ENCODE measurements at places on chromosomes 12 and 14.
A peak's percentile ranks its signal among the peaks of the same experiment; 100 is the strongest.

- peak; percentile 86 for DNase-seq
These were observed 229.8 kb upstream of the LRIG3 start for GRCh38 chr12:59149995-59150642.

DNA sequence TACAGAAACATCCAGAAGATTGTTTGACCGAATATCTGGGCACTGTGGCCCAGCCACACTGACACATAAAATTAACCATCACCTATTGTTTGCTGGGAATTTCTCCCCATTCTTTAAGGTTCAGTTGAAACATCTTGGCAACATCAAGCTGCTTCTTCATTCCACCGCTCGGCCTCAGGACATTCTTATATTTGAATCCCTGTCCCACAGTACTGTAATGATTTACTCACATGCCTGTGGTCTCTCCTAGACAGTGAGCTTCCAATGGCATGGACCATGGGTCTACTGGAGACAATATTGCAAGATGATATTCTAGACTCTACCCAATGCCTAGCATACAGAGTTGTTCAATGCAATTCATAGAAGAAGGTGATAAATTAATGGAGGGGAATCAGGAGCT, 56.1 kb downstream of the EMP1 start:
- no peak for DNase-seq

- no peak for DNase-seq
These were observed 488.3 kb downstream of the APAF1 start for GRCh38 chr12:99133401-99133800.

DNA sequence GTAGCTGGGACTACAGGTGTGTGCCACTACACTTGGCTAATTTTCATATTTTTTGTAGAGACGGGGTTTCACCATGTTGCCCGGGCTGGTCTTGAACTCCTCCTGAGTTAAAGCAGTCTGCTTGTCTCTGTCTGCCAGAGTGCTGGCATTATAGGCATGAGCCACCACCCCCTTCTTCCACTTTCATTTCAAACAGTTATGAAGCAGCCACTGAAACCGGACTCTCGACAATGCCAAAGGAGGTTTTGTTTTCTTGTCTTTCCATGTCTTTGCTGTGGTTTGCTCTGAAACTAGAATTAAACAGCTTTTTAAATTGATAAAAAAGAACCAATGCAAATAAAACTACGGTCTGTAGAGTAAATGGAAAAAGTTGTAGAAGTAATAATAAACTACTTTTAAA, 30.4 kb downstream of the RAP1B start:
- no peak for DNase-seq

- DNase-seq: peak; percentile 39
These were observed 830 bp downstream of the PPP4R3A start for GRCh38 chr14:91509083-91509877.

DNA sequence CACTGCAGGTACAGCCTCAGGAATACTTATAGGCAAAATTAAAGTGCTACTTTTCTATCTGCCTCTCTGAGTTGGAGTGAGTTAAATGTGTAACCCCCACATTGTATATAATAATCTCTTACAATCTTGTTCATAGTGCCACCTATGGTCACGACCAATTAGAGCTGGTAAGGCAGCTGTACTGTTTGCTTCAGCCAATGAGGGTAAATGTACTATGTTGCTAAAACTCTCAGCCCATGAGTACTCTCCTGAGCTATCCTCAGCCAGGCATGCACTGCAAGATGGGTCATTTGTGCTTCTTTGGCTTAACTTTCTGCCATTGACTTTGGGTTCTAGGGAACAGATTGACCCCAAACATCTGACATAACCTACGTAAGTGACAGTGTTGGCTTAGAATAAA, 15.0 kb upstream of the MDM2 start:
- peak; percentile 55 for DNase-seq

DNA sequence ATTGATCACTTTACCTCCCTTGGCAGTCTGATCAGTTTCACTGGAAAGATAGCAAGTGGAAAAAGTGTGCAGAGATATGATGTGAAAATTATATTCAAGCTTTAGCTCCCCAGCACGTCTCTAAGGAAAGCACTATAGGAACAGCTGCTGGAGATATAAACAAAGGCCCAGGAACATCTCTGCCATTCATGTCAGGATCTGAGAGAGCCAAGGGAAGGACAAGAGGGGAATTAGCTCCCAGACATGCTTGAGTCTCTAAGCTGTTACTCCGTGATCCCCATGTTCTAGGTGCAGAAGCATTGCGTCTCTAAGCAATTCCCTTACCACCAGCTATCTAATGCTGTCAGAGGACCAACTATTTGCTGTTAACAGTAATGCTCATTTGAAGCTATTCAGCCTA, 700.2 kb downstream of the DIO2 start:
- DNase-seq: no peak

GRCh38 chr12:48189331-48190125, 6.1 kb downstream of the CCDC184 start:
- peak; percentile 70 for DNase-seq

- DNase-seq: peak; percentile 61
These were observed 133.8 kb downstream of the ITPR2 start for GRCh38 chr12:26699237-26699636.

GRCh38 chr14:98161356-98161755, 1110.6 kb downstream of the BCL11B start:
- DNase-seq: no peak

DNA sequence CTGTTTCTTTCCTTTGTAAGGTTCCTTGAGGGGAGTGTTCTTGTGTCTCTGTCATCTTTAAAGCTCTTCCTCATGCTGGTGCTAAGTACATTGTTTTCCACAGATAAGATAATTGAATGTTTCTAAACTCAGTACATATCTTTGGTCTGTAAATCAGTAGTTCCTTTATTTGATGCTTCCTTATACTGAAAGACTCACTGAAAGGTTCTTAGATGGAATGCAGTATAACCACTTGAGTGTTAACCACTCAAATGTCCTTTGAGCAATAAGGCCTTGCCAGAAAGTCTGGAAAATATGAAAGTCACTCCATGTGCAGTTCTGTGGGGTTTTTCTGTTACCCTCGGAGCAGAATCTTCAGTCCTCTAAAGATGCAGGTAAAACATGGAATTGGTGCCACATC, 23.0 kb upstream of the RNU6-8 start:
- DNase-seq: no peak

DNA sequence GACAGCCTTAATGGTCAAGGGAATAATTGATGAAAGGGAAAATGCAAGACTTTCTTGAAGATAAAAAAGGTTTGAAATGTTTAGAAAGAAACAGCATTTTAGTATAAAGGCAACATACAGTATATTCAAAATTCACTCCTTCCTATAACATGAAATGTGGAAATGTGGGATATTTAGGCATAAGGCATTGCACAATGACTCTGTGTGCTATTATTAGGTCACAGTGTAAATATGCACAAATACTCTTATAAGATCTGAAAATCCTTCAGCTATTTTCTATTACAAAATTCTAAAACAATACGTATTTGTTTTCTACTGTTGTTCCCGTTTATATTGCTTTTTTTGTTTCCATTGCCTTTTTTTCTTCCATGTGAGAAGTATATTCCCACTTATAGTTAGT, 127.7 kb downstream of the SLC16A7 start:
- no peak for DNase-seq

DNA sequence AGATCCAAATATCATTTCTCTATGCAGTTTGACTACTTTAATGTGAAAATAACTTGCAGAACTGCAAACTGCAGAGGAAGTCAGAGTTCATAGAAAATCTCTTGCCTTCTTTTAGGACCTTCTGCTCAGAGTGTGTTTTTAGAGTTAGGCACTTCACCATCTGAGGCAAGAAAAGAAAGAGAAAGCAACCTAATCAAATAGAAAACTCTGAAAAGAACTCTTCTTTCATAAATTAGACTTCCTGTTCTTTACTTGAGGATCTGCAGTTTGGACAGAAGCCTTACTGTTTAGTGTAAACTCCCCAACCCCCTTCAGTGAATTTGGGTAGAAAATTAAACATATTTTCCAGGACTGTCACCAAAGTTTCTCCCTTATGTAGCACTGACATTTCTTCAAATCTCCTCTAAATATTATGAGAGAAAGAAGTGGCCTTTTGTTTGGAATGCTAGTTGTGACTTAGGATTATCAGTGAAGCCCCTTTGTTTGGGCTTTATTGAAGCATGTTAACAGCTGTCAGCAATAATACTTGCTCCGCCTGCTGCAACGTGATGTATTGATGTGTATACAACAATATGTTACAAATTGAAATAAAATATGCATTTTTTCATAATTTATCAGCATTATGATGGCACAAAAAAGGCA, 99.5 kb downstream of the PDZRN4 start:
- no peak for DNase-seq

GRCh38 chr12:94615260-94616181, 34.8 kb downstream of the TMCC3 start:
- peak; percentile 89 for DNase-seq

DNA sequence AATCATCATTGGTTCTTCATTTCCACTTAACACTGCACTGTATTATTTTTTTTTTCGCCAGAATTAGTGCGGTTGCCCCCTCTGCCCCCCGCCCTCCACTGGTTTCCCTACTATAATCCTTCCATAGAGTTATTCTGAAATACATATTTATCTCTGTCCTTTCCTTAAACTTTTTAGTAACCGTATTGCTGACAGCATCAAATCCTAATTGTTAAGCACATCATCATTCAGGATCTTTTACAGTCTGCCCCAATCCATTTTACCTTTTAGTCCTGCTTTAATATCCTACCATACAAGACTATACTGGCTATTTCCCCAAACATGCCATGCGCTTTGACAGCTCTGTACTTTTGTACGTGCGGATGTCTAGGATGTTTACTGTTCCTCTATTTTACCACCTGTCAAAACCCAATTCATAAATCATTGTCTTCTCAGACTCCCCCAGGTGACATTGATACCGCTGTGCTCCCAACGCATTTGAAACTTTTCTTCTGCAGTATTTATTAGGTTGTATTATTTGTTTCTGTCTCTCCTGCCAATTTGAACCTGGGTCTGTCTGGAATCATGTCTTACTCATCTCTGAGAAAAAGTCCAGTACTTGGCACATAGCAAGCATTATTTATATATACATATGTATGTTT, 1.0 kb downstream of the FGFR1OP2 start:
- peak; percentile 43 for DNase-seq

- no peak for DNase-seq
These were observed 14.4 kb downstream of the NEUROD4 start for GRCh38 chr12:55034218-55034617.

DNA sequence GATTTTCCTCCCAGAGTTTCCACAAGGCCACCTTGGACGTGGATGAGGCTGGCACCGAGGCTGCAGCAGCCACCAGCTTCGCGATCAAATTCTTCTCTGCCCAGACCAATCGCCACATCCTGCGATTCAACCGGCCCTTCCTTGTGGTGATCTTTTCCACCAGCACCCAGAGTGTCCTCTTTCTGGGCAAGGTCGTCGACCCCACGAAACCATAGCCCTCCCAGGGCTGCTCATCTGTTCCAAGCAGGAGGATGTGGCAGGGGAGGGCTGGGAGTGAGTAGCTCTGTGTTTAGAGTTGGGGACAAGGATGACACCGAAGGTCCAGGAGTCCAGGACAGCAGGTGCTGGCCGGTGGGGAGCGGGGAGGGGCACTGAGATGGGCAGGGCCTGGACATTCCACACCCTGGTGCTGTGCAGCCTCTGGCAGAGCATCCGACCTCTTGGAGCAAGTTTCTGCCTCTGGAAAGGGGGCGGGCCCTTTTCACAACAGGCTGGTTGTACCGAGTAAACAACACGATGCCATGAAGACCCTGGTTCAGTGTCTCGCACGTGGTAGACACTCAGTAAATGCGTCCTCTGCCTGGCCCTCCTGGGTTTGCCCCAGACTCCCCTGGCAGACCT, 8.2 kb downstream of the SERPINA4 start:
- DNase-seq: no peak

GRCh38 chr12:78804262-78804661, 60.3 kb upstream of the SYT1 start:
- DNase-seq: no peak

DNA sequence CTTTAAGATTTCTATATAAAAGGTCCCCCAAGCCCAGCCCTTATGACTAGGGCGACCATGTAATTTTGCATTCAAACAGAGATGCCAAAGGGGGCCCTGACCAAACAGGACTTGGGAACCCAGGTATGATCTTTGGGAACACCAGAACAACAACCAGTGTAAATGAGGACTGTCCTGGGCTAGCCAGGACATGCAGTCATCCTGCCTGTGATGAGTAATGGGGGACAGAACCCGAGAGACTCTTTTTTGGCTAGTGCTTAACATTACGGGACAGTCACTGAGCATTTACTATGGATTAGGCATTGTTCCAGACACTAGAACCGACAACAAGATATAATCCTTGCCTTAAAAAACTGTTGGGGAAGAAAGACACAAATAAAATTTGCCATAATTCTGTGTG, 337.3 kb downstream of the CACNA1C start:
- DNase-seq: no peak

DNA sequence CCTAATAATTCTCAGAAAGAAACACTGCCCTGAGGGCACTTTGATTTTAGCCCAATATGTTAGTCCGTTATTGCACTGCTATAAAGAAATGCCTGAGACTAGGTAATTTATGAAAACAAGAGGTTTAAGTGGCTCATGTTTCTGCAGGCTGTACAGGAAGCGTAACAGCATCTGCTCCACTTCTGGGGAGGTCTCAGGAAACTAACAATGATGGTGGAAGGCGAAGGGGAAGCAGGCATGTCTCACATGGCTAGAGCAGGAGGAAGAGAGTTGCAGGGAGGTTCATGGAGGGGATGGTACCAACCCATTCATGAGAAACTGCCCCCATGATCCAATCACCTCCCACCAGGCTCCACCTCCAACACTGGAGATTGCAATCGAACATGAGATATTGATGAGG, 49.4 kb upstream of the RERG start:
- DNase-seq: no peak

- no peak for DNase-seq
These were observed 56.2 kb downstream of the CRADD start for GRCh38 chr12:93733358-93733757.

- DNase-seq: no peak
These were observed 67.0 kb upstream of the CCDC198 start for GRCh38 chr14:57560681-57561080.

- DNase-seq: no peak
These were observed 140.9 kb downstream of the ESRRB start for GRCh38 chr14:76516884-76517283.

GRCh38 chr12:131617596-131618302, 93.1 kb upstream of the SFSWAP start:
- no peak for DNase-seq

DNA sequence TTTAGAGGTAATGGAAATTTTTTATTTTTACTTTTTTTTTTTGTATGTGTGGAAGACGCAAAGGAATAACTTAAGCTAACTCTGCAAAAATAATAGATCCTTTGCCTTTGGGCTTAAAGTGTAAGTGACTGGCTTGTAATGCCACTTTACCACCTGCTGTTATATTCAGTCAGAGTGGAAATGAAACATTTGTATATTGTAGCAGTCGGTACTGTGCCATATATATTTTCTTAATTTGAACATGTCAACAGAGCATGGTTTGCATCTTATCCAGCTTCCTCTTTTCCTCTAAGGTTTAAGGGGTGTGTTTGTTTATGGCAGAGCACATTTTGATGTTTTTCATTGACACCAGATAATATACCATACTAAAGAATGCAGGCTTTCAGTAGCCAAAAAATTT, 176.6 kb downstream of the TRHDE start:
- DNase-seq: no peak

- DNase-seq: no peak
These were observed 55.1 kb upstream of the CMKLR1 start for GRCh38 chr12:108394196-108394595.
